Femur (tissue), 1 donor: ENCODE measurements at places on chromosomes 6 and 20.

- DNase-seq, result no peak
Measured at GRCh38 chr20:50036703-50037102, 53.9 kb downstream of the SNAI1 start.

- no peak for DNase-seq
Measured at GRCh38 chr6:20559924-20560551, 25.8 kb downstream of the CDKAL1 start.

GRCh38 chr6:53938810-53939209, 144.0 kb downstream of the LRRC1 start:
- no peak for DNase-seq

DNA sequence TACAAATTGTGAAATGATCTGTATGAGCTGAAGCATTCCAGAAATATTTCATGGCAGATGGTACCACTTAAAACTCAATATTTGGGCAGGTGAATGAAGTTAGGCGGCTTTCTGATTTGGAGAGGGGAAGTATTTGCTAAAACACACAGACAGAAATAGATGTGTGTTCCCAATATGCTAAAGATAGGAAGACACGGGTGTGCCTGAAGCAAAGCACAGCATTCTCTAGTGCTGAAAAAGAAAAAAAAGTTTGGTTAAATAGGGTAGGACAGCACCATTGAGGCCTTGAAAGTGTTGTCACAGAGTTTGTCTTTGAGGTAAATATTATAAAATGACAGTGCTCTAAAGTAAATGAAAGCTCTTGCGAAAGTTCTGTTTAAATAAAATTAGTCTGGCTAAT, 252.2 kb upstream of the HSF2 start:
- DNase-seq, result no peak

DNA sequence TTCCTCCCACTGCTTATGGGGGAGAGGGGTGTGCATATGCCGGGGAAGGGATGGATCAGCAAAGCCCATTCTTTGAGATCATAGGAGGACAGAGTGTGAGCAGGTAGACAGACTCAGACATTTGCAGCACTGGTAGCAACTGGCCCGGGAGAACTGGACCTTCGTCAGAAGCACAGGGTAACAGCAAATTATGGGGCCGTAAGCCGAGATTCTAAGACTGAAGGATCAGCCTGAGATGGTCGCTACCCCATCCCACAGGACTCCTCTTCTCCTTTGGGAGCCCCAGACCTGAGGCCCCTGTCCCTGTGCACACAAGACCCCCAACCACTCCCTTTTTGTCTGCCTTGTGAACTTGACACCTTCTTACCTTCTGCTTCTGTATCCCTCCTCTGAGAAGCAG, 106.5 kb downstream of the TOX2 start:
- DNase-seq, result no peak

DNA sequence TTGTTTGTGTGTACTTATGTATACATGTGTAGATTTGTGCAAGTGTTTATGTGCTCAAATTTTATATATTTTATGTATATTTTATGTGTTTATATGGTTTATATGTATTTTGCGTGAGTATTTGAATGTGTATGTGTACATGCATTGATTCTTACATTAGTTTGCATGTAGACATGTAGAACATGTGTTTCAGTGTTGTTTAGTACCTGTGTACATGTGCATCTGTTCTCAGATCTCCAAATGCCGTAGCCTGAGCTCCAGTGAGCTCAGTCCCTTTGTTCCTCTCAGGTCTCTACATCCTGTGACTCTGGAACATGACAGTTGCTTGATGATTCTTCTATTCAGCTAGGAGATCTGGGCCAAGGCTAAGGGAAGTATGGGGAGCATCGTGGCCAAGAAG, 4.5 kb upstream of the DEFB119 start:
- no peak for DNase-seq
